ENCODE measurements at places on chromosomes 3 and 15.

- DNase-seq: no peak
Observed at GRCh38 chr3:5264093-5264600, 76.6 kb downstream of the EDEM1 start.

DNA sequence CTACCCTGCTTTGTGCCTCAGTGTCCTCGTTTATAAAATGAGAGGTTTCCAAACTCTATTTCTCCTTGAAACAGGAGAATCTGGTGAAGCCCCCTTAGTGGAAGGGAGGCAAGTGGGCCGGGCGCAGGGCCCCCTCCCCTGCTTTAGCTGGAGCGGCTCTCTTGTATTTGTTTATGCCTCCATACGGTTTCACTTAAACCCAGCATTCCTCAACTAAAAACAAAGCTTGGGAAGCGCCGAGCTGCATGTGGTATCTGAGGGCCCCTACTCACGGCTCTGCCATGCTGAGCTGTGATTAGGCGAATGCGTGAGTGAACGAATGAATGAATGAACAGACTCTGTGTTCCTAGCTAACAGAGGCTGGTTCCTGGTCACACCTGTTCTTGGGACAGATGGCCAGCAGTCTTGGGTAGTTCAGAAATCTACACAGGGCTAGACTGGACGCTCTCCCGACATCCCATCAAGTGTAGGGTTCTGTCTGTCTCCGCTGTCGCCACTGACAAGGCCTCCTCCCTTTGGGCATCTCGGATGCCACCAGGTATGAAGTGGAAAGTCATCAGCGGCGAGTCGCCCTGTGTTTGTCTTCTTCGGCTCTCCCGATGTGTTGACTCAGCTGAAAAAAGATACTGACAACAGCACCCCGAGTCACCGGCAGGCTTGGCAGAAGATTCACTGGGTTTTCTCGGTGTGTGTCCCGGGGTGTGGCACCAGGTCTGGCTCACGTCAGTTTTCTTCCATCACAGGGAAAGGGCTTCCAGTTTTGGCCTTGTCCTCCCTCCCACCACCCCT, 42.4 kb upstream of the VPS8 start:
- DNase-seq: no peak

- DNase-seq: no peak
Observed at GRCh38 chr15:45168751-45169551, 18.8 kb downstream of the SHF start.

- DNase-seq: peak; percentile 72
Observed at GRCh38 chr3:170037463-170038433, at the start of gene GPR160. TSS of gene GPR160 (plus strand) at chr3:170037995. CDS start at chr3:170083973, 45,978 bp downstream.

DNA sequence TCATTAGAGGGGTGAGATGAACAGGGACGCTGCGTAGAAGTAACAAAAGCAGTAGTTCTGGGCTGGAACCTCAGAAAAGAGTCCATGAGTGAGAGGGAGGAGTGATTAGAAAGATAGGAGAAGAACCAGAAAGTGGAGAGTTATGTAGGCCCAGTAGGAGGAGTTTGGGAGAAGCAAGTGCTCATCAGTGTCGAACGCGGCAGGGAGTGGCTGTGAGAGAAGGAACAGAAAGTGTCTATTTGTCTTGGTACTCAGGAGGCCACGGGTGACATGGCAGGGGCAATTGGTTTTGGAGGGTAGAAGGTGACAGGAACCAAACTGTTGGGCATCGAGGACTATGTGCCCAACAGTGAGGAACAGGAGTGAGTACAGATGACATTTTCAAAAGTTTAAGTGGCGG, 1.3 kb upstream of the INSYN1 start:
- DNase-seq: no peak

DNA sequence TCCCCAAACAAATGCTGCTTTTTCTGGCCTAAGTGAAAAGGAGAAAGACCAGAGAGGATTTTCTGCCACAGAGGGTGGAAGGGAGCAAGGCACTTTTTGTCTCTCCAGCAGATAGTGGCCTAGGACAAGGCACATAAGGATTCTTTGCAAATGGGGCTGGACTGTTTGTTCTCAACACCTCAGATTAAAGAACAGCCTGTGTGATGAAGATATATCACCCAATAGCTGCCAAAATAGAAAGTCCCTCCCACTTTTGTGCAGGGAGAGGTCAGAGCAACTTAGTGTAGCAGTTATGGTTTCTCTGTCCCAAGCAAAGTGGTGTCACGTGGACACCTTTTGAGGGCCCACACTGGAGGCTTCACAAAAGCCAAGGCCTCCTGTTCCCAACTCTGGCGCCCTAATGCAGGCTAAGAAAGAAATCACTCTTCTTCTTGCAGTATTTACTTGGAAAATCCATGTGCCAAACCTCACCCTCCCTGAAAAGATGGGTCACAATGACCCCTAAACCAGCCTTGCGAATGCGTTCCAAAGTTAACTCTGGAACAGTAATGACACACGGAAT, 84.9 kb downstream of the LRIG1 start:
- no peak for DNase-seq

DNA sequence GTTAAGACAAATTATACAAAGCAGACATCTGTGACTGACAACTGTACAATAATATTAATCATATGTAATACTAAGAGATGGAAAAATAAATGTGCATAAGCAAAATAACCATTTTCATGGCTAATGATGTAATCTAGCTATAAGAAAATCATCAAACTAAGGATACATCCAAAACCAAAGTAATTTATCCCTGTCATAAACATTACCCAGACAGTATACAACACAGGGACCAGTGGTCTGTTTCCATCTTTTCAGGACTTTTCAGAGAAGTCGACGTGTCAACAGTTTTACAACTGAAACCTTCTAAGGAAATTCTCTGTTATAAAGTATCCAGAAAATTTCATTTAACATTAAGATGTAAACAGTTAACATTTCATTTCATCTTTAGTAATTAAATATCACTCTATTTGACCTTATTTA, 11.0 kb downstream of the THBS1 start:
- DNase-seq: no peak

GRCh38 chr3:107377151-107377550, at the start of gene CCDC54:
TSS of gene CCDC54 (plus strand) at chr3:107377439. CDS start at chr3:107377588, 149 bp downstream.
- no peak for DNase-seq

- DNase-seq: no peak
Observed at GRCh38 chr3:7305561-7305960, 444.6 kb downstream of the GRM7 start.

GRCh38 chr15:66294157-66294931, 976 bp downstream of the DIS3L start:
- DNase-seq: no peak

DNA sequence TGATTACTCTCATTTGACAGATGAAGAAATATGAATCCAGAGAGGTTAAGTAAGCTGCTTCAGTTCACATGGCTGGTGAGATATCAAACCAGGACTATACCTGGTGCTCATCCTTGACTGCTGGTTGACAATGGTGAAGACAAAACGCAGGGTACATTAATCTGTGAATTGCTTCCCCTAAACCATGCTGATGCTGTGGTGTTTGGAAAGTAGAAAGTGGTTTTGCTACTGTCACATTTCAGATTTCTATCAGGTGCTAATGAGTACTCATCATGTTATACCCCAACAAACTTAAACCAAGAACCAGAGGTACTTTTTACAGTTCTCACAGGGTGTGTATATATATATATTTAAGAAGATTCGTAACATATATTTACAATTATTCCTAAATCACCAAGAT, 85.0 kb upstream of the PRTG start:
- no peak for DNase-seq

- no peak for DNase-seq
Observed at GRCh38 chr3:122727294-122727693, 46.7 kb downstream of the PARP14 start.

All from effector CD4-positive, alpha-beta T cell (primary cell).